Astrocyte of the spinal cord (primary cell): ENCODE measurements at places on chromosomes 16 and 17.

DNA sequence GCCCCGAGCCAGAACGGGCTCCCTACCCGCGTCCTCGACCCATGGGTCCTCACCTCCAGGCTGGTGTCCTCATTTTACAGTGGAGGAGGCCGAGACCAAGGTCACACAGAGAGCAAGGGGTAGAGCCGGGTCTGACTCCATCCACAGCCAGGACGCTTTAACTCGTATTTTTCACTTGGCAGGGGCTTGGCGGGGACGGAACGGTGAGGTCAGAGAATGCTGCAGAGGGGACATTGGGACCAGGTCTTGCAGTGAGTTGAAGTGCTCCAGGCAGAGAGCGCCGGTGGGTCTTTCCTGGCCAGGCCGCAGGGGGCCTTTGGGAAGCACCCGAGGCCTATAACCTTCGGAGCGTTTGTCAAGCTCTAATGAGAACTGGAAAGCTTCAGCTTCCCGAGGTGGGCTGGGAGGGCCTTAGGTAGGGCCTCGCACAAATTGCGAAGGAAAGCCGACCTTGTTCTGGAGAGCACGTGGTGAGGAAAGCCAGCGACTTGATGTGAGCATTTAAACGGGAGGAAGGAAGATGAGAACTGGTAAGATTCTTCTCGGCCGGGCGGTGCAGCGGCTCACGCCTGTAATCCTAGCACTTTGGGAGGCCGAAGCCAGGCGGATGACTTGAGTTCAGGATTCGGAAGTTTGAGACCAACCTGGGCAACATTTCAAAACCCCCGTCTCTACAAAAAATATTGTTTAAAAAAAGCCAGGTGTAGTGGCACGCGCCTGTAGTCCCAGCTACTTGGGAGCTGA is 908 bp upstream of the CLUH start:
- no peak for DNase-seq

DNA sequence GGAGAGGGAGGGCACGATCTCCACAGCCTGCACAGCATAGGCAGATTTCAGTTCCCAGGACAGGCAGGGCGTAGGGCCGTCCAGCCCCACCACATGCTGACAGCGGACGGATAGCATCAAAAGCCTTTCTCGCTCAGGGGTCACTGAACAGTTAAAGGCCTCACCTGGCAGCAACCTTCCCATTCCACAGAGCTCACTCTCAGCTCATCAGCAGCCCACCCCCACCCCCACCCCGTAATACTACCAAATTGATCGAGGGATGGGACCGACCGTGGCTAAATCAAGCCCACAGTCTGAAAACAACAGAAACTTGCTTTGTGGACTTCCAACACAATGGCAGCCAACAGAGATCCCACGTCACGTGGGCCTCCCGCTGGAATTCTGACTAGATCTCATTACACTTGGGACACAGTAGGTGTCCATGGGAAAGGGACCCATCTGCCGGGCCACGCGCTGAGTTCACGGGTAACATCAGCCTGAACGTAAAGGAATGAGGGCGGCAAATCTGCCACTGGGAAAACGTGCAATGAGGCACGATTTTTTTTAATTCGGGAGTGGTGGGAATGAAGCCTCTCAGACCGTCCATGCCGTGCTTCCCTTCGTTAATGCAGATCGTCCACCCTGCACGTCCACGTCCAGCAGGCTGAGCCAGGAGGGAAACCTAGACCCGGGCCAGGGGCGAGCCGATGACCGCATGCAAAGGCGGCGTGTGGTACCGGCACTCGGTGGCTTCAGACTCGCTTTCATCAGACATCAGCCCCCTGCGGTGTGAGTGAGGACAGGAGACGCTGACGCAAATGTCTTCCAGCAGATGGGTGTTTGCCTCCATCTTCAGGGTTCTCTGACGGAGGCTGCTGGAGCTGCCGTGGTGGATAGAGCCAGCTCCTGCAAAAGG is 92.1 kb downstream of the TBC1D16 start:
- DNase-seq, result no peak

GRCh38 chr16:68835970-68836369 is 7.4 kb upstream of the TANGO6 start:
- no peak for DNase-seq

DNA sequence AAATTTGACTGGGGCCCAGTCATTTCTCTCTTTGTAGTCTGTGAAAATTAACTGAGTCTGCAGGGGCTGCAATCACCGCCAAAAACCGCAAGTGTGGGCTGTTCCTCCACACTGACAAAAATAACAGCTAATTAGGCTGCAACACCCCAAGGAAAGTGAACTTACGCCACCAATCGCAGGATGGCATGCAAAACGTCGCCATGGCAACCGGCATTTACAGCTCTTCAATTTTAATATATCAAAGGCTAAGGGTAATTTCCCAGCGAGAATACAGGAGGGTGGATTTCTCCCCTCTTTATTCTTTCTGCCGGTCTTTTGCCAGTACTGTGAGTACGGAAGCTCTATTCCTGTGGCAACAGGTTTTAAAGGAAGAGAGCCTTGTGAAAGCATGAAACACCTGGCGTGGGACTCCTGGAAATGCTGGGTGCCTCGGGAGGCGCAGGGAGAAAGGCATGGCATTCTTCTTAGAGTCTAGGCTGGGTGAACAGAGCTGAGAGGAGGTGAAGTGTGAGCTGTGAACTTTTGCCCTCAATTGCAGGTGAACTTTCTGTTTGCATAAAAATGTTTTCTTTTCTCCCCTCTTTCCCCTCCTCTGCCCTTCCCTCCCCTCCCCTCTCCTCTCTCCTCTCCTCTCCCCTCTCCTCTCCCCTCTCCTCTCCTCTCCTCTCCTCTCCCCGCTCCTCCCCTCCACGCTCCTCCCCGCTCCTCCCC is 399.7 kb downstream of the XYLT1 start:
- DNase-seq, result no peak
